Progenitor cell of endocrine pancreas (in vitro differentiated cells): ENCODE measurements at places on chromosomes 2 and 18.

DNA sequence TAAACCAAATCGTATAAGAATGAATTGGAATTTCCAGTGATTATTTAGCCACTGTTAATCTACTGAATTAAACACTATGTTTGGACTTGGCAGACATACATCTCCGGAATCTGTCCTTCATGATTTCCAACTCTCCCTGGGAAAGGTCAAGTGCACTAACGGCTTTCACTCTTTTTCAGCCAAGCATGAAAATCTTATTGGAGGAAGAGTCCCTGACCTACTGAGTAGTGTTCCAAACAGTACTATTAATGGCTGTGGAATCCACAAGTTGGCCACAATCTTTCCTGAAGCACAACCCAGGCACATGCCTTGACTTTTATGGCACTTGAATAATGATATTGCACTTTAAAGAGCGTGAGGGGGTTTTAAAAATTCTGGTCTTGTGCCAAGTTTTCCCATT, 318.9 kb upstream of the RND3 start:
- no peak for DNase-seq

DNA sequence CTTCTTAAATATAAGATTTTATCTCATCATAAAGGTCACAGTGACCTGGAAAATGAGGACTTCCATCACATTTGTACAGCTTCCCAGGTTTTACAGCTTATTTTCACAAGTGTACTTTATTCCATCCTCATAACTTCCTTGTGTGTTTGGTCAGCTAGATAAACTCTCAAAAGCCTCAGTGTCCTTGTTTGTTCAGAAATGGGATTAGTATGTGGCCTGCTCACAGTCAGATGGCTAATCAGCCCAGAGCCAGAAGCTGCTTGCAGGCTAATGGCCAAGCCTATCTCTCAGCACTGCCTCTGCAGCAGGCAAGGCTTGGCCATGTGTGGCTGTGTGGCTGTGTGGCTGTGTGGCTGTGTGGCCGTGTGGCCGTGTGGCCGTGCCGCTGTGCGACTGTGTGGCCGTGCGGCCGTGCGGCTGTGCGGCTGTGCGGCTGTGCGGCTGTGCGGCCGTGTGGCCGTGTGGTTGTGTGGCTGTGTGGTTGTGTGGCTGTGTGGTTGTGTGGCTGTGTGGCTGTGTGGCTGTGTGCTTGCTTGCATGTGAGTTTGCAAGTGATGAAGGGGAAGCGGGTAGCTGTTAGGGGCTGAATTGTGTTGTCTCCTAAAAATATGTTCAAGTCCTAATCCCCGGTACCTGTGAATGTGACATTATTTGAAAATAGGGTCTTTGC, 233.0 kb upstream of the TNP1 start:
- DNase-seq = no peak

DNA sequence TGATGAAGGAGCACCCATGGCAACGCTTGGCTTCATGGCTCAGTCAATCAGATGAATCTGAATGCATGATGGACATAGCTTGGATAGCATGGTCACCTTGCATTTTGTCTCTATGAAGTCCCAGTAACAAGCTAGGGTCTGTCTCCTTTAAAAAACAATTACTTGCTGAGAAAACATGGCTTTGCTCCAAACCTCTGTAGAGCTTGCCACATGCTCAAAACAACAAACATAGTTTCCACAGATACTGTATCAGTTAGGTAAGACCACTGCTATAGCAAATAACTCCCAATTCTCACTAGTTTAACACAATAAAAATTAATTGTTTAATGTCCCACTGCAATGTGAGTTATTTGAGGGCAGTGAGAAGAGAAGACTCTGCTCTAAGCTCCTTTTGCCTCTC, 401.0 kb downstream of the IRS1 start:
- no peak for DNase-seq

DNA sequence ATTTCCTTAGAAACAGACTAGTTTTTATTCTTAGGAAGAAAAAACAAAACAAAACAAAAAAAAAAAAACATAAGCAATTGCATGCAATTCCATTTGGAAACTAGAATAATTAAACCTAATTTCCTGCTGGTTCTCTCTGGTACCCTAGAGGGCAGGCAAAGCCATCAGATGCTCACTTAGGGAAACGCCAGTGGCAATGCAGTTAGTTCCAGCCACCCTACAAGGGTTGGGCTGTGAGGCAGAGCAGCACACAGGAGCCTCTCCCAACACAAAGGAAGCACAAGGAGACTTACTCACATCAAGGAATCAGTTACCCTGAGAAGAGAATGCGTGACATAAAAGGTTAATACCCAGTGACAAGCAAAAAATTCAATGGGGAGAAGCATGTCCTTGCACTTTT, 28.8 kb downstream of the CCDC93 start:
- no peak for DNase-seq

- no peak for DNase-seq
These were observed 126.2 kb downstream of the RAPGEF4 start for GRCh38 chr2:172861656-172862476.

DNA sequence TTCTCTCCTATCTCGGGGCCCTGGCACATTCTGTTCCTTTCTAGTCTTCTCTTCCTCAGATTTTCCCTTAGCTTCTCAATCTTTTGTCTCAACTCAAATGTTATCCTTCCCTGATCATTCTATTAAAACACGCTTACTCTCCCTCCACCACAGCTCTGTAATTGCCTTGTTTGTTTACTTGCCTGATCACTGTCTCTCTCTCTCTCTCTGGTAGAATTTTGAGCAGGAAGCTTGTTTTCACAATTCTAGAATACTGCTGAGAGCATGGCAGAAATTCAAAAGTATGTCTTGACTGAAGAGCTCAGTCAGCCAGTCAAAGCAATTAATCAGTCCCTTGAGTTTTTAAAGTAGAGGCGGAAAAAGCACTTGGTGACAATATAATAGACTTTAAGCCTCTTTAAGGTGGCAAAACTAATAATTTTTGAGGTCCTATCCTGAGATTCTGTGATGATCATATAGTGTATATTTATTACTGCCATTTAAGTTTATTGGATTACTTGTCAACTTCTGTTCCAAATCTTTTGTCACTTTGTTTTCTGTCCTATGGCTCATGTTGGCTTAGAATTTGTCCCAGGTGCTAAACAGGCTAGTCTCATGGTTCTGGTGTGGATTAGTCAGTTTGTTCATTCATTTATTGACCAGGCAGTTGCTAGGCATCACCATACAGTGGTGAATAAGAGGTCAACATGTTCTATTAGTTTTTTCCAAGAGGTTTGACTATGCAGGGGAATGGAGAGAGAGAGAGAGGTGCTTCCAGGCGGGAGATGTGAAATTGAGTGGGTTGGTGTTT, 2.3 kb downstream of the PSMD1 start:
- no peak for DNase-seq

DNA sequence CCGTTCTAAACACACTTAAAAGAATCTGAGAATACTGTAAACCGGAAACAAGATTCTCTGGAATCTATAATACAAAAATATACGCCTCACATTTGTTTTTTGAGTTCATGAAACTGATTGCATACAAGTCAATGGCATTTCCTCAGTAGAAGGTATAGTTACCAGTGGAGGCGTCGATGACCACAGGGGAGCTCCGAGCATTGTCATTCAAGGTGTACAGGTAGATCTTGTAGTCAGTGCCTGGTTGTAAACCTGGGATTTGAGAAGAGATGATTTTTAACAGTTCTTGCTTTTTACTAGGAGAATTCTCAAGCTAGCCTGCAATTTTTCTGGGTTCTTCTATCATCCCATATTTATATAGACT, 60.4 kb downstream of the FN1 start:
- DNase-seq = no peak

GRCh38 chr2:134402410-134402809, 148.5 kb downstream of the MGAT5 start:
- no peak for DNase-seq

- no peak for DNase-seq
These were observed 186.7 kb downstream of the TDRD15 start for GRCh38 chr2:21310493-21310892.

DNA sequence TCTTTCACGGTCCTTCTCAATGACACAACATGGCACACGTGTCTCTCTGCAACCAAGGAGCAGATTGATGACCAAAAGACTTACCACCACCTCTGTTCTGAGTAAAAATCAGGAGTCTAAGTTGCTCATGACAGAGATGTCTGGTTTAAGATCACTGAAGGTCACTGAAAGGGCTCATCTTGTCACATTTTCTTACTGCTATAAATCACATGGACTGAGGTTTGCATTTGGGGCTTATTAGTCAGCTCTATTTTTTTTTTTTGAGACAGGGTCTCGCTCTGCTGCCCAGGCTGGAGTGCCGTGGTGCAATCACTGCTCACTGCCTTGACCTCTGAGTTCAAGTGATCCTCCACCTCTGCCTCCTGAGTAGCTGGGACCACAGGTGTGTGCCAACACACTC, 19.4 kb downstream of the CFLAR start:
- no peak for DNase-seq

DNA sequence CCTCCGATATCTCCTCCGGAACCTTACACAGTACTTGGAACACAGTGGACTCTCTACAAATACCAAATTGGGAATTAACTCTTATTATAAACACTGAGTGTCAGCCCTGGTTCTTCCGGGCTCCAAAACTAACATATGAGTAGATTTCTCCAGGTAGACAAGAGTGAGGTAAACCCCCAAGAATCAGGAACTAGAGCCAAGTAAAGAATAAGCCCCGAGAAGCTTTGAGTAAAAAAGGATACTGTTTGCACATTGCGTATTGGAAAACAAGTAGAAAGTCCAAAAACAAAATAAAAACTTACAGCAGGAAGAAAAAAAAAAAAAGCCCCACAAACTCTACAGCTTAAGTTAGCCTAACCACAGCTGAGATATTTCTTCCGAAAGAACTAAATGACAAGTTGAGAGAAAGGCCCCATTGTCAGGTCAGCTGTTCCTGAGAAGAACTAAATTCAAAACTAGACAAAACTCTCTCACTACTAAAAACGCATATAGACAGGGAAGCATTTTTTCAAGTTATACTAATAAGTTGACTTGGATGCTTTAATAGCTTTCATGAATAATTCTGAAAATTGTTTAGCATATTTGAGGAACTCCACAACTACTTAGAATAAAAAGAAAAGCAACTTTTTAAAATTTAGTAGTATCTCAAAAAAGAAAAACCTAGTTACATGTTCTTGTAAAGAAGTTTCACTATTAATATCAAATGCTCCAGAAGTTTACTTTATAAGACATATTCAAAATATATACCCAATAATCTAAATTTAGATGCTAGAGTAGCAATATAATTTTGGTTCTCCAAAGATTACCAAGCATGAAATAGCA, 4.3 kb upstream of the HAAO start:
- no peak for DNase-seq

- DNase-seq = no peak
These were observed 22.3 kb downstream of the SNED1 start for GRCh38 chr2:241020629-241021190.

- DNase-seq = no peak
These were observed 2092.7 kb upstream of the PIK3C3 start for GRCh38 chr18:39862341-39862740.

DNA sequence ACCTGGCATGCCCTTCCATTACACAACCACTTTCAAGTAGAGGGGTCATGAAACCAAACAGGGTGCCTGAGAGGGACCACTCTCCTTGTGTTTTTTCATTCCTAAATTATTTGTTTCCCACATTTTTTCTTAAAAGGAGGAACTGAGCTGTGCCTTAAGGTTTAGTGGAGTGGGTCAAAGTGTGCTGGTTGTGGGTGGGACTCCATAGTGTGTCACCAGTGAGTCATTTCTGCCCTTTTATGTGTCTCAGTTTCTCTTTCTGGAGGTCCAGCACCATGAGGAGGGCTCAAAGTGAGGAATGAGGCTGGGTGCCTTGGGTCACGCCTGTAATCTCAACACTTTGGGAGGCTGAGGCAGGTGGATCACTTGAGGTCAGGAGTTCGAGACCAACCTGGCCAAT, 37.8 kb downstream of the COMMD1 start:
- DNase-seq = no peak

DNA sequence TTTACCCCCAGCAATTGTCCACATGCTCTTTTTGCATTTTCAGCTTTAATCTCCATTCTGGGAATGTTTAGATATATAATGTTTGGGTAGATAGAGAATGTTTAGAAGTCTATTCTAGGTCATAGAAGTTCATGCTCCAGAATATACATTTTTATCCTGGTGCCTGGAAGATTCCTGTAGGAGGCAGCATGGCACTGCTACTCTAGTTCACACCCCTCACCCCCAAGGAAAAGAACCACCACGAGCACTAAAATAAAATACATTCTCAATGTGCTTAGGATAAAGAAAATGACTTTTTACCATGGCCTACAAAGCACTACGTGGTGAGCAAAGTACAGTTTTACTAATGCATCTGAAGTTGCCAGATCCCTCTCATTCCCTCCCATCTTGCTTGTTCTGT, 53.8 kb downstream of the MYO1B start:
- DNase-seq = no peak

DNA sequence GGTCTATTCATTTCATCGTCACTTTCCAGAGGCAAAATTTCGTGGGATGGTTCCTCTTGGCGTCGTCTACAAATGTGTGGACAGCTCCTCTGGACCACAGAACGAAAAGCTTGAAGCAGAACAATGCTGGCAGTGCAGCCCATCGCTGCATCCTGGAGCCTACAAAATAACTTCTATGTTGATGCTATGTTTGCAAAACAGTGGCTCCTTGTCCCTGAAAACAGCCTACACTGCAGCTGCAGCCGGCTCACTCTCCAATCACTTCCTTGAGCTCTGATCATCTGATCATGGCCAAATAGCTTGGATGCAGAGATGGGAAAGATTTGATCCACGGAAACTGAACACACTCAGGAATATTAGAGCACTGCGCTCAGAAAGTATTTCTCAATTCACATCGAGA, 60.0 kb downstream of the DOCK10 start:
- no peak for DNase-seq

DNA sequence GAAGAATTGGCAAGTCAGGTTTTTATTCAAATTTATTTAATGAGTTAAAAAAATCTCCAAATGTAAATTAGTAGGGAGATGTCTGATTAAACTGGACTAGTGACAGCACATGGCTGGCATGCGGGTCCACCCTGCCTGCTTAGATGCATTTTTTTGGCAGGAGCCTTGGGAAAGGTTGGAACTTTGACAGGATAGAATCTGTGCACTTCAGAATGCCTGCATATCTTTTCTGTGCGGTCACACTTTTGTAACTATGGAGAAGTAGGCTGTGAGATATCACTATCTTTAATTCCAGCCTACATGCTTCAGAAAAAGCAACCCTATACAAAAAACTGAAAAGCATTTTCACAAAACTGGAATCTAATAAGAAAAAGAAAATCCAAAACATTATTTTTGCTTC, 317.8 kb downstream of the MBD2 start:
- DNase-seq = no peak

DNA sequence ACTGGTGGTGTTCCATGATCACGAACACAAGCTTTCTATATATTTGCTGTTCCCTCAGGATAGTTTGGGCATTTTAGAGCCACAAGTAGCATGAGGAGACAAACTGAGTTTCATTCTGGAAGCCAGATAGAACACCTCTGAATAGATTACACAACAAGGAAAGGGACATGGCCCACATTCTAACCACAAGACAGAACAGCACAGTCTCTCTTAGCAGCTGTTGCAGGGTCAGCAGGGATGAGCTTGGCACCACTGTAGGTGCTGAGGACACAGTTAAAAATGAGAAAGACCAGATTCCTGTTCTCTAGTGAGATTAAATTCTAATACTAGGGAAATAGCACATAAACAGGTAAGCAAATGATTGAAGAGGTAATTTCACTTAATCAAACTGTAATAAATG, 235.3 kb downstream of the ZNF407 start:
- no peak for DNase-seq

- no peak for DNase-seq
These were observed 298.3 kb downstream of the KCNS3 start for GRCh38 chr2:18176679-18177215.
